Right renal cortex interstitium (tissue), 3 donors: ENCODE measurements at places on chromosomes 1 and 21.

GRCh38 chr1:7380712-7381111 lies 390.4 kb upstream of the VAMP3 start:
- DNase-seq: no peak

- no peak for DNase-seq
Measured at GRCh38 chr1:218408942-218409341, 63.8 kb downstream of the TGFB2 start.

DNA sequence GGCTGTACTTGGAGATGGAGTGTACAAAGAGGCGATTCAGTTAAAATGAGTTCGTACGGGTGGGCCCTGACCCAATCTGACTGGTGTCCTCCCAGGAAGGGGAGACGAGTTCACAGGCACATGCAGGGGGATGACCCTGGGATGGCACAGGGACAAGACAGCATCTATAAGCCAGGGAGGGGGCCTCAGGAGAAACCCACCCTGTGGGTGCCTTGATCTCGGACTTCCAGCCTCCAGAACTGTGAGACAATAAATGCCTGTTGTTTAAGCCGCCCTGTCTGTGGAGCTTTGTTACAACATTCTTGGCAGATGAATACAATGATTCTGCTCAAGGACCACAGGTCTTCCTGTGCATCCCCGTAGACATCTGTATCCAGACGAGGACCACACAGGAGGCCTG lies 14.6 kb upstream of the CLDN14 start:
- no peak for DNase-seq

- no peak for DNase-seq
Measured at GRCh38 chr1:42085596-42085995, 67.6 kb upstream of the GUCA2B start.

- no peak for DNase-seq
Measured at GRCh38 chr21:41290106-41290799, 26.3 kb upstream of the FAM3B start.

DNA sequence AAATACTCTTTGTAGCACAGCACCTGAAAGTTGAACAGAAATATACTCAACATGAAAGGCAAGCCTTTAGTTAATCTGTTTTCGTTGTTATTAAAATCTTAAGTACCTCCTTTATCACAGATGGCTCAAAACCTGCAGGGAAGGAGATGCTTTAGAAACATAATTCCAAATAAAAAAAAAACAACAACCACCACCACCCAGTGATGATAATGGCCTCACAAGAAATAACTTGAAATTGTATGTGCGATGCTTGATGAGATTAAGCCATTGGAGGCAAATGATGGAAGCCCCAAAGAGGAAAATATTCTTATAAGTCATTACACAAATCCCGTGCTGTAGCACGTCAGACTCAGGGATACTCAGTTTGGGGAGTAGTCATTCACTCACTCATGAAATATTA lies 24.9 kb upstream of the ZBTB40 start:
- no peak for DNase-seq

DNA sequence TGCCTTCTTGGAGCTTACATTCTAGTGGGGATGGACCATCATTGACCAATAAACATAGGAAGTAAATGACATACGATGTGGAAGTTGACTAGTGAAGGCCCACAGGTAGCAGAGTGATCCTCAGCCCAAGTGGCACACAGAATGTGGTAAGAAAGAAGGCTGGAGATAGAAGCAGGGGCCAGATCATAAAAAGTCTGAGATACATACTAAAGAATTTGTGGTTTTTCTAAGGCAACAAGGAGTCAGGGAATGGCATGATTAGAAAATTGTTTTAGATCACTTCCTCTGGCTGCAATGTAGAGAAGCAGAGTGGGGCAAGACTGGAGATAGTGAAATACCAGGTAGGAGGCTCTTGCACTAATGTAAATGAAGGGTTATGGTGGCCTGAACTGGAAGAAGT lies 154.0 kb downstream of the VPS13D start:
- DNase-seq: no peak
